ENCODE measurements at places on chromosomes 4 and X.

DNA sequence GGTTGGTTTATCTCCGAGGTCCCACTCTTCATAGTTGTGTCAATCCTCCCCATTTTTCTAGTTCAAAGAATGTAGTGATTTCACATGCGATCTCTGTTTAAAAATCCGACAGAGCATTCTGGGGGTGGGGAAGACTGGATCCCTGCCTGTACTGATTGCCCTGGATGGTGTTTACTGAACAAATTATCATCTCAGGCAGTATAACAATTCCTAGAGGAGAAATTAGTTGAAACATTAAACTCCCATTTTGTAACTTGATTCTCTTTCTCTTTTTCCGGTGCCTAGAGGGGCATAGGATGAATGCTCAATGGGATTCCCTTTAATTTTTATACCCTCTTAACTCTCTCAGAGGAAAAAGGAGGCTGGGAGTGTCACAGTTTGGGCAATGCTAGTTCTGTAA lies 10.0 kb upstream of the CWH43 start:
- no peak for DNase-seq

- no peak for DNase-seq
These were observed 77.2 kb upstream of the TLR3 start for GRCh38 chr4:185991770-185992169.

- DNase-seq, result no peak
These were observed 2.9 kb downstream of the ANTXR2 start for GRCh38 chr4:80069837-80070731.

DNA sequence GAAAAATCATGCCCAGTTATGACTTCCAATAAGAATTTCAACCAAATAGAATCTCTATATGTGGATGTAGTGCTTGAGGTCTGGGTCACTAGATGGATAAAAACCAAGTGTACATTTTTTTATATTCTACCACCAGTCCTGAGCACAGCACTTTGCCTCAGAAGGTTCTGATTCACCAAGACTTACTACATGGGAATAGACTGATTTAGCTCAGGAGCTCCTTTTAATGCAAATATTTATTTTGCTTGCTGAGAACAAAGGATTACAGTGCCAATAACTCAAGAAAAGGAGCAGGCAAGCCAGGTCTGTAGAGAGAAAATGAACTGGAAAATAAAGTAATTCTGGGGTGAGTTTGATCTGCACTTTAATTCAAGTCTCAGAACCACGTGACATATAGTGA lies 6.4 kb upstream of the XK start:
- no peak for DNase-seq

DNA sequence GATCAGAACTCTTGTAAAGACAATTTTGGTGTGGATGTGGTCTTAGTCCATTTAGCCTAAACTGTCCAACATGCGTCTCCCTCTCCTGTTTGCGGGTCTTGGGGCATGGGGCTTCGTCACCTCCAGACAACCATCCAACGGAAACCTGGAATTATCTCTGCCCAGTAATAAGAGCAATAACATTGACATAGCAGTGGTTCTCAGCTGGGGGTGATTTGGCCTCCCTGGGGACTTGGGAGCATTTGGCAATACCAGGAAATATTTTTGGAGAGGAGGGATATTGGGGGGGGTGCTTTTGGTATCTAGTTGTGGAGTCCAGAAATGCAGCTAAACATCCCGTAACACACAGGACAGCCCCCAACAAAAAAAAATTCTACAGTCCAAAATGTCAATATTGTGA lies 47.2 kb downstream of the SEL1L3 start:
- DNase-seq, result no peak

- no peak for DNase-seq
These were observed at the start of gene GRID2 for GRCh38 chr4:92303621-92304027. TSS of gene GRID2 (plus strand) at chr4:92303966.

DNA sequence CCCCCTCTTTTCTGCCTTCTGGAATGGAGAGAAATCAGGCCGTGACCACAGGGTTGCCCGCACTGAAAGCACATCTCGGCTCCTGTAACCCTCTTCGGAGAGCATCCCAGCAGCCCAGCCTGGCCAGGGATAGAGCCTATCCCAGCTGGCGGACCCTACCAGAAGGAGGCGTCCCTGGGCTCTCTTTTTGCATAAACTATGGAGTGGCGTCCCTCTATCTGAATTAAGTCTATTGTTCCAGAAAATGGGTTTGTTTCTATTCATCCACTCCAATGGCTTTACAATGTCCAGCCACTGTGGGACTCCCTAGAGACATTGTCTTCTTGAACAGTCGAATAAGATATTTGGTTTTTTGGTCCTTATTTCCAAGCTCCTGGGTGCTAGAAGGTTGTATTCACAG lies 689 bp upstream of the NHSL2 start:
- no peak for DNase-seq

Measured in smooth muscle cell of the brain vasculature (primary cell).